ENCODE measurements at places on chromosomes 12 and 14.

DNA sequence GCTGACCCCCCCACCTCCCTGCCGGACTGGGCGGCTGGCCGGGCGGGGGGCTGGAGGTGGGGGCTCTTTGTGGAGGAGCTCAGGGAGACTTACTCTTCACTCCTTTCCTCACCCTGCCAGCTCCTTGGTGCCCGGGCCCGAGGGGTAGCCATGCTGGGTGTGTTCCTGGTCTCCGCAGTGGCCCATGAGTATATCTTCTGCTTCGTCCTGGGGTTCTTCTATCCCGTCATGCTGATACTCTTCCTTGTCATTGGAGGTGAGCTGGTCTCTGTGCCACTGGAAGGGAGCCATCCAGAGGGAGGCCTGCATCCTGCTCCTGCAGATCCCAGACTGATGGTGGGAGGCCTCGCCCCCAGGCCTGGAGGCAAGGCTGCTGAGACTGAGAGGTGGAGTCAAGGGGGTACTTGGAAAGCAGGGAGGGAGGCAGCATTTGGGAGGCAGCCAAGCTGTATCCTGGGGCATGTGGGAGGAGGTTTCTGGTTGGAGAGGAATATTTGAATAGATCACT, 19.7 kb downstream of the SOAT2 start:
- DNase-seq, result no peak

DNA sequence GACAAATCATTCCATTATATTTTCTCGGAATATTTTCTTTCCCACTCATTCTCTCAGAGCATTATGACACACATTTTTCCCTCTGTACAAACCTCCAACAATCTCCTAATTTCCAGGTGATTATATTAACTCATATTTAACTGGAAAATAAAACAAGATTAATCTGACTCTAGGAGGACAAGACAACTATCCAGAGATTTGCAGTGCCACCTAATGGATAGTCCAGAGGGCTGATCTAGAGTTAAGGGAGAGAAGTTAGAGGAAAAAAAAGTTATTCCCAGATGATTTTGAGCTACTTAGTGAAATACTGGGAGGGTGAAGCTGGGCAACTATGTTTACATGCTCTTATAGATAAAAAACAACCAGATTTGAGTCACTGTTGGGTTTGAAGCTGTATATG, 161.7 kb downstream of the ALX1 start:
- DNase-seq, result no peak

GRCh38 chr12:104469523-104469922, 12.8 kb downstream of the CHST11 start:
- no peak for DNase-seq

DNA sequence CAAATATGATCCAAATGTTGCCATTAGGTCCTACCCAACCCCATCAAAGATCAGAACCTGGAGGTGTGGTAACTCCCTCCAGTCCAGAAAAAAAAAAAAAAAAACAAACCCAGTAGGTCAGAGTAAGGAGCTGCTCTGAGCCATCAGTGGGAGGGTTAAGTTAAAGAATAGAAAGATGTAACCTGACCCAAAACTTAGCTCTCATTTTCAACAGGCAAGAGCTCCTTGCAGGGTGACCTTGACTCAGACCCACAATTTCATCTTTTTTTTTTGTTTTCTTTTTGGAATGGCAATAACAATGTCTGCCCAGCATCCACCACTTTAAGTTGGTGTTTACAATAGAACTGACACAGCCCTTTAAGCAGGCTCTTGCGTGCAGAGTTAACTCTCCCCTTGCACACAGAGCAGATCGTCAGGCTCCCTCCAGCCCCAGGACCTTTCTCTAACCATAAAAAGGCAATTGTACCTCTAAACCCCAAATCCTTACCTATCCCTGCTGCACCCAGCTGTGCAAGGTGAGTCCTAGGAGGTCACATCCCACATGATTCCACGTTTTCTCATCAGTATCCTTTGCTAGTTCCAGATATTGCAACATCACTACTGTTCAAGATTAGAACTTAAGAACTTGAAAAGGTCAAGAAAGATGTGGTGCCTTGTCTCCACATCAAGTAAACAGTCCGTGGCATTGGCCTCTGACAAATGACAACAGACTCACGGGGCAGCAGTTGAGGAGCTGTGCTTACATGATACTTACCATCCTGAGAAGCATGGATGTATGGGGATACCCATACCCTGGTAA, 178.6 kb upstream of the EEA1 start:
- no peak for DNase-seq

DNA sequence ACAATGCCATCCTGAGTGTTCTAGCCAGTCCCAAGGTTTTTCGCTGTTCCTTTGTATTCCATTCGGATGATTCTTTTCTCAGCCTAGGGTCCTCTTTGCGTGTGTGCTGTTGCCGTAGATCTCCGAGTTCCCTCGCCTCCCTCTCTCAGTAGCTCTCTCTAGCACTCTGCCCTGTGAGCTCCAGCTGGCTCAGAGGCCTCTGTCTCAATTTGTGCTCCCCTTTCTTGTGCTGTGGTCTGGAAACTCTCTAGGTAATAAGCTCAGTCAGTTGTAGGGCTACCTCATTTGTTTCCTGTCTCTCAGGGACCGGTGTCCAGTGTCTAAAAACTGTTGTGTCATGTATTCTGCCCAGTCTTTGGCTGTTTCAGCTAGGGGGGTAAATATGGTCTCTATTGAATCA, 179.3 kb downstream of the PCNX1 start:
- DNase-seq, result no peak

Data from activated CD4-positive, CD25-positive, alpha-beta regulatory T cell (primary cell).